Fibroblast of skin of scalp (primary cell): ENCODE measurements at places on chromosomes 13 and 19.

GRCh38 chr19:22901431-22902130 is 69.5 kb downstream of the ZNF723 start:
- no peak for DNase-seq

DNA sequence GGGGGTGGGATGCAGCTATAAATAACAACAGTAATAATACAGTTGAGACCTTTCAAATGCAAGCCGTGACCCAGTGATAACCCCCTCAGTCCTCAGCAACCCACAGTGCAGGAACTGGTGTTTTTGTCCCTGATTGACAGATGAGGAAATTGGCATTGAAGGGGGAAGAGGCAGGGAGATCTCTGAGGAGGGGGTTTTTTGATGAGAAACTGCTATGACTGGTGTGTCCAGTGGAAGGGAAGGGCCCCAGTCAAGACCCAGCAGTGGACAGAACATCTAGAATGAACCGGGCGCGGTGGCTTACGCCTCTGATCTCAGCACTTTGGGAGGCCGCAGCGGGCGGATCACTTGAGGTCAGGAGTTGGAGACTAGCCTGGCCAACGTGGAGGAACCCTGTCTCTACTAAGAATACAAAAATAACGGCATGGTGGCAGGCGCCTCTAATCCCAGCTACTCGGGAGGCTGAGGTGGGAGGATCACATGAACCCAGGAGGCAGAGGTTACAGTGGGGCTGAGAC is 1.9 kb downstream of the MAP1S start:
- no peak for DNase-seq

DNA sequence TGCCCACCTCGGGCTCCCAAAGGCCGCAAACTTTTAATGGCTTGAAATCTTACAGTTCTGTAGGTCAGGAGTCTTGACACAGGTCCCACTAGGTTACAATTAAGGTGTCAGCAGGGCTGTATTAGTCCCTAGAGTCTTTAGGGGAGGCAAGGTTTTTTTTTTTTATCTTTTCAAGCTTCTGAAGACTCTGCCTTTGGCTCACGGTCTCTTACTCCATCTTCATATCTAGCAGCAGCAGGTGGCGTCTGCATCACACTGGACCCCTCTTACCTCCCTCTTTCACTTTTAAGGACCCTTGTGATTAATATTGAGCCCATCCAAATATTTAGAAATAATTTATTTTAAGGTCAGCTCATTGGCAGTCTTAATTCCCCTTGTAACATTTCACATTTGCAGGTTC is 11.6 kb downstream of the MIR17HG start:
- DNase-seq: no peak

DNA sequence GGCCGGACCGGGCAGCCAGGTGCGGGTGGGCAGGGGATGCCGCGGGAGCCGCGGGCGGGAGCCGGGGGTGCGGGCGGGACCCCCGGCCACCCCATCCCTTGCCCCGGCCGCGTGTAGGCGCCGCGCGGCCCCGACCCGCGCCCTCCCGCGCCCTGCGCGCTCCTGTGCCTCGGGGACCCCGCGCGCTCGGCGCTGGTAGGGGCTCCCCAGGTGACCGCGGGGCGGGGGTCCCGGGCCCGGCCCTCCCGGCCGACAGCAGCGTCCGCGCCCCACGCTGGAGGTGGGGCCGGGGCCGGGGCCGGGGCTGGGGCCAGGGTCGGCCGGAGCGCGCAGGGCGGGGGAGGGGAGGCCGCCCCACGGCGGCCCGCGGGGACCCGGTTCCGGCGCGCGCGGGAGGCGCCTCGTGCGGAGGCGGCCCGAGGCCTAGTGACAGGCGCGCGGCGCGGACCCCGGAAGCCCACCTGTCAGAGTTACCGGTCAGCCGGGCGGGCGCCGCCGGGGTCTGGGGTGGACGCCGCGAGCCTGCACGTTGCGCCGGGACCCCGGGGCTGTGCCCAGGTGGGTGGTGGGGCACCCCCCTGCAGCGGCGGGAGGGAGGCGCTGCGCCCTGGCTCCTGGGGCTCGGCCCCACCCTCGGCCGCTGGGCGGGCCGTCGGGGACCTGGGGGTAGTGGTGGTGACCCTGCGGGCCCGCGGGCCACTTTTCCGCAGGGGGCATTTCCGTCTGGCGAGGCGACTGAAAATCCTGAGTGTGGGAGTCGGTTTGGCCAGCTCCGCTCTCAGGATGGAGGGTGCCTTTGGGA is 518 bp downstream of the TFDP1 start:
- no peak for DNase-seq

DNA sequence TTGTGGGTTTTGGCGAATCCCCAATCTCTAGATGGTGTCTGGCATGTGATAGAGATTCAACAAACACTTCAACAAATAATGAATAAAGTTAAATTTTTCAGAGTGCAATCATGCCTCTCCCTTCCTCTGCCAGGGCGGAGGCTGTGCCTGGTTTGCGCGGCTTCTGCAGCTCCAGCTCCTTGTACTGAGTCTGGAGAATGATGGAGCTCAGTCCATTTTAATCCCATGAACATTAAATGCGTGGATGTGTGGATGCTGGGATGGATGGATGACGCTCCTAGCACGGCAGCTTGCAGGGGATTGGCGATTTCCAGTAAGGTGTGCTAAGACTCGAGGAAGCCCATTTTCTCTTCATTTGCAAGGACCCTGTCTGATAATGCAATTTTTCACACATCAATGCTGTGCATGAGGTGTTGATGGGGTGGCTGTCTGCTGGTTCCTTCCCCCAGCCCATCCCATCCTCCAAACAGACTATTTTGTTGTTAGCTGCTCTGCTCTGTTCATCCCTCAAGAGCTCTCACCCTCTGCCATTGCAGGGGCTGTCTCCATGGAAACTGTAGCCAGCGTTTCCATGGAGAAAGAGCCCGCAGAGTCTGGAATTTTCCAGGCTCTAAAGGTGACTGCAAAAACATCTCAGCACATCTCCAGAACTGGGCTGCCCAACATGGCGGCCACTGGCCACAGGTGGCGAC is 92.6 kb upstream of the PEG3 start:
- no peak for DNase-seq

GRCh38 chr13:111958612-111959395 is 108.1 kb upstream of the SOX1 start:
- DNase-seq: no peak

DNA sequence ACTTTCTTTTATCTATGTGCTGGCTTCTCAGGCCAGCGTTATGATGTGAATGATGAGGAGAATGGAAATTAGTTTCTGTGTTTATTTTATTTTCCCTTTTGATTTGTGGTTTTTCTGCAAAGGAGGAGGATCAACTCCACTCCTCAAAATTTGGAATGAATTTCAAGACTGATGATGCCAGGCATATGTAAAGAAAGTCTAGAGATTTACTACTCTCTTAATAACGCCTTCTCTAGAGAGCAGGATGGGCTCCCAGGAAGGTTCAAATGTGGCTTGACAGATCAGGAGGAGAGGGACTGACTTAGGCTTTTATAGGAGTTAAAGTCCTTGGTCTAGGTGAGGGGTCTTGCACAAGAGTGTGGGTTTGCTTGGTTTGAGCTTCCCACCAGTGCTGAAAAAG is 15.1 kb upstream of the POSTN start:
- DNase-seq: no peak

GRCh38 chr19:17184371-17184841 is 30.8 kb upstream of the USE1 start:
- no peak for DNase-seq
